Effector CD4-positive, alpha-beta T cell (primary cell): ENCODE measurements at places on chromosomes 3 and 15.

GRCh38 chr3:33060609-33061337 lies 36.2 kb downstream of the GLB1 start:
- peak; percentile 43 for DNase-seq

DNA sequence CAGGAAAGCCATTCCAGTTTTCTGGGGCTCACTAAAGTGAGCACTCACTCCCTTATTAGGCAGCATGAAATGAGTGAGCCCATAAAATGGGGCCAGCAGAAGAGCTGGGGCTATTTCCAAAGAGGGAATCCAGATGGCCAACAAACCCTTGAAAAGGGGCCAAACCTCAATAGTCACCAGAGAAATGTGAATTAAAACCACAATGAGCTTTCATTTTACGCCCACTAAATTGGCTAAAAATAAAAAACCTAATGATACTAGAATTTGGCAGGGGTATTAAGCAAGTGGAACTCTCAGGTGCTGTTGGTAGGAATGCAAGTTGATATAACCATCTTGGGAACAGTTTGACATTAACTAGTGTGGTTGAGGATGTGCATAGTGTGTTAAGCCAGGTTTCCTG lies 42.1 kb upstream of the RAF1 start:
- no peak for DNase-seq

DNA sequence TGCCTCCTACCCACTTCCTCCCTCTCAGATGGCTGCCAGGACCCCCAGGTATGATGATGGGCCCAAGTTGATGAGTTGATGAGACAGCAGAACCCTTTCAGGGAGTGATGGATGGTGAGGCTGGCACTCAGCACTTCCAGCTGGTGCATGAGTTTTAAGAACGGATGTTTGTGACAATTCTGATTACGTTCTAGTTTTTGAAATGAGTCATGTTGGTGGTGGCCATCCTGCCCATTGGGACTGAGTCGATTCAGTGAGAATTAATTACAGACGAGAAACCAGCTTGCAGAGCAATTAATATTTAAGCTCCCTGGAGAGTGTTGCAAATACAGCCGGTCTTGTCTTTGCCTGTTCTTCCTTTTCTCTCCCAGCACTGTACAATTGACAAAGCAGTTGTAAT lies 56.9 kb upstream of the NR2C2 start:
- DNase-seq = no peak

- no peak for DNase-seq
These were observed 323.6 kb downstream of the GABRB3 start for GRCh38 chr15:26449291-26449690.

DNA sequence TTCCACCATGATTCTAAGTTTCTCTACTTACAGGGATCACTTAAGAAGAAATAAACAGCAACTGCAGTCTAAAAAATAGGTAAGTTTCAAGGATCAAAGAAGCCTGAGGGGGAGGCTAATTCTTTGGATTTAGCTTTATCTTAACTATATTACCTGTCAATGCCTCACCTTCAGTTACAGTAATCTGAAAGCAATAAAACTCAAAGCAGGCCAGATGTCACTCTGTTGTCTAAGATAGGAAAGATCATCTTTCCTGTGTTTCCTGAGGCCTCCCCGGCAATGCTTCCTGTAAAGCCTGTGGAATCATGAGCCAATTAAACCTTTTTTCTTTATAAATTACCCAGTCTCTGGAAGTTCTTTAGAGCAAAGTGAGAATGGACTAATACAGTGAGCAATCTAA lies 60.2 kb downstream of the NPTN start:
- DNase-seq = no peak

DNA sequence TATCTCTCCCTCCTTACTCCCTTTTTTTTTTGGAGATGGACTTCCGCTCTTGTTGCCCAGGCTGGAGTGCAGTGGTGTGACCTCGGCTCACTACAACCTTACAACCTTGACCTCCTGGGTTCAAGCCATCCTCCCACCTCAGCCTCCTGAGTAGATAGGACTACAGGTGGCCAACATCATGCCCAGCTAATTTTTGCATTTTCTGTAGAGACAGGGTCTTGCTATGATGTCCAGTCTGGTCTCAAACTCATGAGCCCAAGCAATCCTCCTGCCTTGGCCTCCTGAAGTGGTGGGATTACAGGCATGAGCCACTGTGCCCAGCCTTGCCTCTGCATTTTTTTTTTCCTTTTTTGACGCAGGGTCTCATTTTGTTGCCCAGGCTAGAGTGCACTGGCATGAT lies 17.1 kb downstream of the STAG1 start:
- DNase-seq = no peak

GRCh38 chr3:58537412-58538301 lies 667 bp upstream of the ACOX2 start:
- no peak for DNase-seq

DNA sequence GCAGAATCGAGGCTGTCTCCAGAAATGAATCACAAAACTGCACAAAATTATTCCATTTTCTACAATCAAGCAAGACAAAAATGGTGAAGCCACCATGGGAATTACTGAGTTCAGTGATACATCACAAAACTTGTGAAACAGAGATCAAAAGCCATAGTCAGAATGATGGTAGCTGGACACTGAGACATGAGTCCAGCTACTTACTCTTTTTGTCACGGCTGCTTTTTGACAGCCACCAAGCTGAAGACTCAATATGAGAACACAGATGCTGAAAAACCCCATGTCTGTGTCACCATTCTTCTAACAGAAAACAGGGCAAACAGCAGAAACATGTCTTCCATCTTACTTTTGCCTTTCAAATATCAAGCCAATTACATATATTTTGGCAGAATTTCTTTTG lies 237.6 kb downstream of the LPP start:
- DNase-seq = no peak

DNA sequence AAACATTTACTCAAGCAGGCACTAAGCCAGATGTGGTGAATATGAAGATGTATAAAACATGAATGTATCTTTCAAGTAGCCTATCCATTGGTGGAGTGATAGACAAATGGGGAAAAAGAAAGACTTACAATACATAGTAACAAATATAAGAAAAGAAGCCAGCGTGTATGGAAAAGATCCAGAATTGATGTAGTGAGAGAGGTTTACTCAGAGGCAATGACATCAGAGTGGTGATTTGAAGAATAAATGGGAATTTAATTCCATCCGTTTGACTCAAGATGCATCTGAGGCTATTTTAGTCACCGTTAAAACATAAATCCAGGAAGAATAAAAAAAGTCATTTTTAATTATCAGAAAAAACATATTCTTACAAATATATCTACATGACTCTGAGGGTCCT lies 162.6 kb downstream of the IL1RAP start:
- no peak for DNase-seq

DNA sequence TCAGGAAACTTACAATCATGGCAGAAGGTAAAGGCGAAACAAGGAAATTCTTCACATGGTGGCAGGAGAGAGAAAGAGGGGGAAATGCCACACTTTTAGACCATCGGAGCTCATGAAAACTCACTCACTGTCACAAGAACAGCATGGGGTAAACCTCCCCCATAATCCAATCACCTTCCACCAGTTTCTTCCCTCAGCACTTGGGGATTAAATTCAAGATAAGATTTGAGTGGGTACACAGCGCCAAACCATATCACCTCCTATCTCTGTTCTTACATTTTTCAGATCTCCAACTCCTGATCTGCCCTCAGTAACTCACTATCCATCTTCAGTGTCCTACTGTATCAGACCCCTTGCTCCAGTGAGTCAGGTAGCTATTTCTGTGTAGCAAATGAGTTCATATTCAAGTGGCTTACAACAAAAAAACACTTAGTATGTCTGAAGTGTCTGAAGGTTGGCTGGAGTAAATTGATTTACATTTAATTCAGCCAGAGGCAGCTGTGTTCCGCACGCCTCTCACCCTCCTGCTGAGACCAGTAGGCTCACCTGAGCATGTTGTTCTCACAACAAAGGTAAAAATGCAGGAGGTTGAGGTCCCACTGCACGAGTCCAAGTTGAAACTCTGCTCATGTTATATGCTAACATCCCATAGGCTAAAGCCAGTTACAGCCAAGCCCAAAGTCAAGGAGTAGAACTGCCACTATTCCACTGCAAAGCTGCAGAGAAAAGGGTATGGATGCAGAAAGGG lies 180.7 kb upstream of the LMCD1 start:
- DNase-seq = no peak

- DNase-seq = no peak
These were observed 19.0 kb downstream of the C2CD4A start for GRCh38 chr15:62085740-62086139.

DNA sequence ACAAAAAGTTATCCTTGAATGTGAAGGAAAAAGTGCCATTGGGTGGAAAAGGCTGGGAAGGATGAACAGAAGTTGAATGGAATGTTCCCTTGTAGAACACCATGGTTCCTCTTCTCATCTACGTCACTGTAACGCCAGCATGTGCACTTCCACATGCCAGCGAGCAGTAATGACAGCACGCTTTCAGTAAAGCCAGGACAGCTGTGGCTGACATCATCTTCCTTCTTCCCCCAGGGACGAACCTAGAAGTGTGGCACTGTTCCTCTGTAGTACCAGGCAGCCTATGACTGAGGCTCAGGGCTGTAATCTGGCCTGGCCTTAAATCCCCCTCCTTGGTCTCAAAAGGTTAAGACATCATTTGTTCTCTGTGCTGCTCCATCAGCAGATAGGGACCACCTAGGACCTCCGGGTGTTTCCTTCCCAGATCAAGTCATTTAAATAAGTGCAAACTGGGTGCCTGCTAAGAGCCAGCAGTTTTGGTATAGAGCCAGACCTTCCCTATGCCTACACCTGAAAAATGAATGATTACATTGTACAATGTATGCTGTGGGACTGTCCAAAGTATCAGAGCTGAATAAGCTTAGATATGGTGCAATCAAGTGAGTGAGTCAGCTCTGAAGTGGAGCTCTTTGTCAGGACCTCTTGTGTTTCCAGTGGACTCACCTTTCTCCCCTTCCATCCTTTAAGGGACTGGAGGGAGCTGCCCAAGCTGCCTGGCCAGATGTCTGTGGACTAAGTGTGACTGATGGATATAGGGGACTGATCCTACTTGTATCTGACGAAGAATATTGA lies 5.6 kb upstream of the SRPRB start:
- DNase-seq = no peak

GRCh38 chr15:60973637-60974415 lies 255.3 kb downstream of the RORA start:
- no peak for DNase-seq

DNA sequence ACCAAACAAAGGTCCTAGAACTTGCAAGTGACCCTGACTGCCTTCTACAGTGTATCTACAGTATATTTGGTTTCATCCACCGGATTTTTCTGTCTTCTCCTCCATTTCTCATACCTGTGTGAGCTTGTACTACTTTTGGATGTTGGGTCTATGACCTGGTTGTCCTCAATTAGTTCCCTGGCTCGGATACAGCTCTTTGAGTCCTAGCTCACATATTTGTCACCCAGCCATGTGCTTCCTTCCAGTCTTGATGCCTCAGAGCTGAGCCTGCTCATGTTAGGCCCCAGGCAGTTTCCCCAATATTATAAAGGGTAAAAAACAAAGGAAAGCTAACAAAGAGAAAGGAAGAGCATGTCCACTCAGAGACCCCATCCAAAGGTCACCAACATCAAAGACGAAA lies 28.2 kb downstream of the ZNF385D start:
- no peak for DNase-seq

DNA sequence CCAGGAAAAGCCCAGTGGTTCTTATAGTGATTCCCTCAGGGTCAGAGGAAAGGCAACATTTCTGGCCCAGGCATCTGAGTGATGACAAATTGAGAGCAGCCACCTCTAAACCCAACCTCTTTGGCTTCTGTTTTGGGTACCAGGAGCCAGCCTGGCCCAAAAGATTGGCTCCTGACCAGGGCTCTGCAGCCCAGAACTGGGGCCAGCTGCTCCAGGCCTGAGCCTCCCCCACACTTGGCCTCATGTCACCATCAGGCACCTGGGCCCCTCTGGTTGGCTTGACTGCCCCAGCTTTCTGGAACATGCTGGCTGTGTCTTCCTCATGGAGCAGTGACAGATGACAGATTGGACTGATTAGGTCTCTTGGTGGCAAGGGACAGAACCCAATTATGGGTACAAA lies 26.0 kb upstream of the HCN4 start:
- DNase-seq = no peak

- no peak for DNase-seq
These were observed 65.1 kb downstream of the MRPL46 start for GRCh38 chr15:88401996-88402656.

GRCh38 chr3:185824051-185825005 lies 514 bp downstream of the IGF2BP2 start:
- peak; percentile 11 for DNase-seq

DNA sequence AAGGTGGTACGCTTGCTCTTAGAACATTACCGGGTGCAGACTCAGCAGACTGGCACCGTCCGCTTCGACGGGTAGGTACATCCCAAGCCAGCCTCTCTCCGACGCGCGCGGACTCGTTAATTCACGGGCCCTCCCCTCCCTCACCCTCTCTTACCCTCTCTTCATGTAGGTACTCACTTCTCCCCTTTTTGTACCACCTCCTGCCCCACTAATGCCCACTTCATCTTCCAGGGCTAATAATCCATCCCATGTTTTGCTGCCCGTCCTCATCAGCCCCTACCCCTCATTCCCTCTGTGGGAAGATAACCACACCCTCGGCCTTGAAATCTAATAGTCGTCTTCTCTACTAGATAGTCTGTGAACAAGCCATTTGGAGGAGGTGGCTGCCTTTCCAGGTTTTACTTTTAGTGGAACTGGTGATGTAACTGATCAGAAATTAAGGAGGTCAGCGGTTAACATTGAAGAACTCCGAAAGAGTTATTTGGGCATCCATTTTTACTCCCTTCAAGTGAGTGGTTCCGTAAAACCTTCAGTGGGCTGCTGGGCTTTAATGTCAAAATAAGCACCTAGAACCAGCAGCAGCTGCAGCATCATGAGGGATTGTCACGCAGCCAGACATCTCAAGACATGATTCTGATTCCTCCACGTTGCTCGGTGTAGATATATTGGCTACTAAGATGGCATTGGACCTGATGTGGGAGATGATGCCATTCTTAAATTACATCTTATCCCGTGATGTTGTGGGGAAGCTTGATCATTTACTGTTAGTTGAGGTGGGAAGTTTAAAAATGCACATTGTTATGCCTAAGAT lies 1.3 kb downstream of the FEM1B start:
- no peak for DNase-seq

DNA sequence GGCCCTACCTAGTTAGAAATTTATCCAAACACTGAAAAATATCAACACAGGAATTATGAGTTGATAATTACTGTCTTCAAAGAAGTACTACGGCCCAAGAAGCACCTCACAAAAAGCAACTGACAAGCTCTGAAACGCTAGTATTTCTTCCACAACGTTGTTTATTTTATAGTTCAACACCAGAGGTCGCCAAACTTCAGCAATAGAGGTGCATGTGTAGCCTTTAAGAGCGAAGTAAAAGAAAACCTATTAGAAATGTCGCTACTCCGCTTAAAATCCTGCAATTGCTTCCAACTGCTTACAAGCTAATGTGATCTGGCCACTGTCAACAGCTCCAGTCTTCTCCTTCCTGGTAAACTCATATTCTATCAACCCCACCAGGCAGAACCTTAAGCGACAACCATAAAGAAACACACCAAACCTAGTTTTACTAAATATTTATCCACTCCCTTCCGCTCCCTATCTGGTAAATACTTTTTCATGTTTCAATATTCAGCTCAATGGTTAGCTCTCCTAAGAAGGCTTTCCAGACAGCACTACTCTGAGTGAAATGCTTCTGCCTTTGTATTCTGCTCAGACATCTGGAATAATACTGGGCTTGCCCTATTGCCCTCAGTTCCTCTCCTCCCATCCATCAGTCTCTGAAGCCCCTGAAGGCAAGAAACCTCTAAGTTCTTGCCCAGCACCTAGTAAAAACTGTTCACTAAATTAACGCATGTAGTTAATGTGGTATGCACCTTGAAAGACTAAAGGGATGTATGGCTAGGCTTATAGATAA lies 110.2 kb downstream of the NR1I2 start:
- DNase-seq = peak; percentile 24
